ENCODE measurements at places on chromosomes 13 and 19.

DNA sequence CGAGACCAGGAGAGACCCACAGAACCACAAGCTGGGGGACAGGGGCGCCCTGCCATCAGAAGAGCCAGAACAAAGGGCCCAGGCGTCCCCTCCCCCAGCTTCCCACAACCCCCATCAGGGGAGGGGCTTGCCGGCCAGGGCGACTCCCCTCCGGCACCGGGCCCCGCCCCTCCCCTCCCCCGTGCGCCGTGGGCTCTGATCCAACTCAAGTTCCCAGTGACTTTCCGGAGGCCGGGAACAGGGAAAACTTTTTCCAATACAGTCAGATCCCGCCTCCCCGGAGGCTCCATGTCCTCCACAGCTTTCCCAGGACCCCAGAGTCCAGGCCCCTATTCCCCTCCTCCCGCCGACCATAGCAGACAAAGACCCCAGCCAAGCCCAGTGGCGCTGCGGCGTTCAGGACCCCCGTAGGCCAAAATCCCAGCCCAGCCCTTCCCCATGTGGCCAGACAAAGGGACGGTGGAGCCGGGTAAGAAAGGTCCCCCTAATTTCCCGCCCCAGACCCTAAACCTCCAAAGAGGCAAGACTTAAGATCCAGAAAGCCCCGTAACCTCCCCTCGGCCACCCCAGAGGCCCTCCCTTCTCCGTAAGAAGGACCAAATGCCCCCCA, 673 bp downstream of the TEAD2 start:
- DNase-seq: no peak

DNA sequence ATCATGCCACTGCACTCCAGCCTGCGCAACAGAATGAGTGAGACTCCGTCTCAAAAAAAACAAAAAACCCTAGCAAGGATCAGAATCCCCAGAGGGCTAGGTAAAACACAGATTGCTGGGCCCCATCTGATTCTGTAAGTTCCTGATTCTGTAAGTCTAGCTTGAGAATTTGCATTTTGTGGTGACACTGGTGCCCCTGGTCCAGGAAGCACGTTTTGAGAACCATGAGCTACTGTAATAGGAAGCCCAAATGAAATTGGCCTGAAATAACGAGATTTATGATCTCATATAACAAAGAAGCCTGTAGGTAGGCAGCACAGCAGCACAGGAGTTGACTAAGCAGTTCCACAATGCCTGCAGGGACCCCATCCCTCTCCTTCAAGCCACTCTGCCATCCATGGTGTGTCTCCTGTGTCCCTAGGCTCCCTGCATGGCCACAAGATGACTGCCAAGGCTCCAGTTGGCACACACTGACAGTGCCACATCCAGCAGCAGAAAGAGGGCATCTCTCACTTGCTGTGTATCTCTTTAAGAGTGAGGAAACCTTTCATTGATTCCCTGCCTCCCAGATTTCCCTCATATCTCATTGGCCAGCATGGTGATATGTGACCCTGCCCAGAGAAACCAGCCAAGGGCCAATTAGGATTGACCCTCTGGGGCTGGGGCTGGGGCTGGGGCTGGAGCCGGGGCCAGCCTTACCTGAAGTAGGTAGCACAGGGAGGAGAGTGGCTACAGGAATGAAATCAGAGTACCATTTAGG, 21.7 kb downstream of the SIPA1L3 start:
- DNase-seq: peak; percentile 66

DNA sequence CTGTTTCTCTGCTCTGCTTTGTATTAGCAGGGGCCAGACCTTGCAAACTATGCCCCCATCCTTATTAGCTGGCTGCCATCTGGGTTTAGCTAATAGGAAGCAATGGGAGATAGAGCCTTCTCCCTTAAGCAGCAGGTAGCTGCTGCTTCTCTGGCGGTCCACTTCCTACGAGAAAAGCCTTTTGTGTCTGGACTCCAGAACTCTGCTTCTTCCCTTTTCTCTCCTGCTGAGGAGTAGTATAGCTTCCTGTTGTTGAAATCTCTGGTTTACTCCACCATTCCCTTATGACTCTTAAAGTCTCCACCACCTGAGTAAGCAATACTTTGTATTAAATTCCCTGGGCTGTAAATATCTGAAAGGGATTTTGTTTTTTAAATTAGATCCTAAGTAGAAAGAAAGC, 147.1 kb downstream of the DNAJC15 start:
- no peak for DNase-seq

GRCh38 chr13:97751477-97751876, 202.0 kb upstream of the IPO5 start:
- DNase-seq: no peak

DNA sequence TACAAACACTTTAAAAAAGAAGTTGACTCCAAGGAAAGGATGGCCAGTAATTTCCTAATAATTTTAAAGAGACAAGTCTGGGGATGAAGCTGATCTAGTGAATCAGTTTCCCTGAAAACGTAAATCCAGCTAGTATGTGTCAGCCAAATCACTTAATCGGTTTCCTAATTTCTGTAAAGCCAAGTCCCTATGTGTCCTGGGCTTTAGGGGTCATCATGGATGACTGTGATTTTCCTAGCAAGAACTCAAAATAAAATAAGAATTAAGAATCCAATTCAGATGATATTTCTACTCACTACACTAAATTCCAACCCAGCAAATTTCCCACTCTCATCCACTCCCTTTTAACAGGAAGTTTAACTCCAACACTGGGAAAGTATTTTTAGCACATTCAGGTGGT, 35.9 kb downstream of the ELF1 start:
- DNase-seq: no peak

- no peak for DNase-seq
Observed at GRCh38 chr13:75881109-75881775, 245.1 kb downstream of the LMO7 start.

- DNase-seq: no peak
Observed at GRCh38 chr19:42397263-42398166, 7.4 kb upstream of the CNFN start.

DNA sequence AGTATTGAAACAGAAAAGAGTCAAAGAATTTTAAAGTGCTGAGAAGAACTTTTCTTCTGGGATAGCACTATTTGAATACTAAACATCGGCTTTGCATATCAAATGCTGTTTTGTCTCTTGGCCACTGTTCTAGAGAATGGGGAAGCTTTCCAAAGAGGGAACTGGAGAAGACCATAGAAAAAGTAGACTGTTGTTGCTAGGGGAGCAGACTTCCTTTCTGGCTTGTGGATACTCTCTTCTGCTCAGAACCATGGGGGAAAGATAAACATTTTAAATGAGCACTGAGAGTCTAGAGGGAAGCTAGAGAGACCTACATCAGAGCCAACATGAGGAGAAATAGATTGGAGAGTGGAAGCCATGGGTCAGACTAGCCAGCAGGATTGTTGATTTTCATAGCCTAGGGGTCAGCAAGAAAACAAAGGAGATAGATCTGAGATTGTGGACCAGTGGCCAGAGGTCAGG, 315.7 kb downstream of the KCTD12 start:
- DNase-seq: no peak

DNA sequence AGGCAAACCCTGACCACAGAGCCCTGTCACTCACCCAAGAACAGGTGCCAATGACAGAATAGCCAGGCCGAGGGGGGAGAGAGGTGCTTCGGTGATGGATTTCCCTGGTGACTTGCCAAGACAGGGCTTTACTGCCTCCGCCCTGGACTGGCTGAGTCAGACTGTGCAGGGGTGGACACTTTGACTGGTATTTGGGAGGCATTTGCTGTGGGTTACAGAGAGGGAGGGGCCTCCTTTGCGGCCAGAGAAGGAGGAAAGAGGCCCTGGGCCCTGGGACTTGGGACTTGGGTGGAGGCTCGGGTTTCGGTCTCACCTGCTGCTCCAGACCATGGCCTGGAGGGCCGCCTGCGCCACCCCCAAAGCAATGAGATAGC, 4.6 kb upstream of the EPS8L1 start:
- DNase-seq: no peak

- peak; percentile 17 for DNase-seq
Observed at GRCh38 chr19:48629599-48630295, 7.4 kb downstream of the DBP start.

DNA sequence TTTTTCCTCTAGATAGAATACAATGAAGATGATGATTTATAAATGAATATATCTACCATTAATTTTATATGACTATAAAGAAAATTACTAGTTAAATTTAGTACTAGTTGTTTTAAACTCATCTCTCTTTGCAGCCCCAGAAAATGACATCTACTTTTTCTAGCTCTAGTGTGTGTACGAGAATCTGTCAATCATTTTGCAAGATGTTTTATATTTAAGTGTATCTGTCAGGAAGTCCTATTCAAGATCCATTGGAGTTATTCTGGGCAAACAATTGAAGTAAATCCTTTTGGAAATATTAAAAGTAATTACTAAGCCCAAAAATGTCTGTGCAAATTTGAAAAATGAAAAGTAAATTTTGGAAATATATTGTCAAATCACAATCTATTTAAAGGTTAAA, 144.3 kb upstream of the PCDH9 start:
- DNase-seq: no peak

DNA sequence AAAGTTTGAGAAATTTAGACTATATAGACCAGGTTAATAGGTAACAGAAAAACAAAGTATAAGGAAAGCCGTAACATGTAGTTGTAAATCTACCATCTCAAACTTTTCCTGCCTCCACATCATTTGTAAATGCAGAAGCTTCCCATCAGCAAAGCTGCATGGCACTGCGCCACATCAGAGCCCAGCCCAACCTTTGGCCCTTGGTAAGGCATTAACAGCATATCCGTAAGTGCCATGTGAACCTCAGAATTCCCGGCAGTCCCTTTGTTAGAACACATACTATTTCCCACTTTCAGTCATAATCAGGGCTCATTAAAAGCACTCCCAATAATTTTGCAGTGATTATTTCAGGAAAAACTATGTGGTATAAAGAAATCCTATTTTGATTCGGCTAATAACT, 51.6 kb downstream of the MPHOSPH8 start:
- DNase-seq: no peak

Data from memory B cell (primary cell).